ENCODE measurements at places on chromosomes 4 and X. TPM values are rescaled to one million over a fixed set of nuclear protein-coding genes. Genes with fewer than 3 reads are reported as not detected.

Gene FRG2
- not detected for total RNA-seq

DNA sequence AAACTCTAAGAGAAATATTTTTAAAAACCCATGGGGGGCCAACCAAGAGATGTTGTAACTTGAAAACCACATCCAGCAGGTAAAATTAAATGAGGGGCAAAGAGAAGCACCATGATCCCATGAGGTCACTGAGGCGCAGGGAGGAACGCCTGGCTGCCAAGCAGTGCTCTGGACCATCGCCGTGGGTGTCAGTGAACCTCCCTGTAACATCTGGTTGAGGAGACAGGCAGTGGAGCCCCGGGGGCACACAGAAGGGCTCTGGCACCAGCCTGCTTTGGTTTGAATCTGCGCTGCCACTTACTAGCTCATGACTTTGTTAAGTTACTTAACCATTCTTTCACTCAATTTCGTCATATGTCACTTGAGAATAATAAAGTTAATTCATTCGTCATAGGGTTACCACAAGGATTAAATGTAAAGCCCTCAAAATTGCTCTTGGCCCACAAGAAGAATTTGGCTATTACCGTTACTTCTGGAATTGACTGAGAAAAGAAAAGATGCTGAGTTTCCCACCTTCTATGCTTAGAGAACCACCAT is 41.6 kb upstream of the SLC25A4 start:
- no peak for DNase-seq

DNA sequence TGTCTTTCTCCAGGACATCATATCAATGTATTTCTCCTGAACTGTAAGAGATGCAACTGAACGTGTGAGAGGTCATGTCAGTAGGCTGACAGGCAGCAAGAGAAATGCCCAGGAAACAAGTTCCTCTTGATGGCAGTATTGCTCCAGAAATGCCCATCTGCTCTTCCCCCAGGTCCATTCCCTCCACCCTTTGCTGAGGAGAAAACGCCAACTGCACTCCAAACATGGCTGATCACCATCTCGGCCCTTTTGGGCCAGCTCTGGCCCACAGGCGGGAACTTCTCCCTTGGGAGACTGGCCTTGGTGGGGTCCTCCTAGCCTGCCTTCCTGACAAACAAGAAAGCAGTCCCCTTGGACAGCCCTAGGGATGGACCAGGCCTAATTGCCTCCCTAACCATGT is 276.5 kb upstream of the AGTR2 start:
- DNase-seq, result peak; percentile 77

GRCh38 chr4:181853881-181854511 is 389.2 kb upstream of the TENM3 start:
- no peak for DNase-seq

Measured in fibroblast of the aortic adventitia (primary cell).